ENCODE measurements at places on chromosomes 5 and 9.

GRCh38 chr5:127660047-127660733 lies 11.3 kb downstream of the CTXN3 start:
- DNase-seq, result no peak

- peak; percentile 43 for DNase-seq
These were observed at the start of gene PCDHB10 for GRCh38 chr5:141192110-141192725. TSS of gene PCDHB10 (plus strand) at chr5:141192353. CDS start at chr5:141192553, 200 bp downstream.

DNA sequence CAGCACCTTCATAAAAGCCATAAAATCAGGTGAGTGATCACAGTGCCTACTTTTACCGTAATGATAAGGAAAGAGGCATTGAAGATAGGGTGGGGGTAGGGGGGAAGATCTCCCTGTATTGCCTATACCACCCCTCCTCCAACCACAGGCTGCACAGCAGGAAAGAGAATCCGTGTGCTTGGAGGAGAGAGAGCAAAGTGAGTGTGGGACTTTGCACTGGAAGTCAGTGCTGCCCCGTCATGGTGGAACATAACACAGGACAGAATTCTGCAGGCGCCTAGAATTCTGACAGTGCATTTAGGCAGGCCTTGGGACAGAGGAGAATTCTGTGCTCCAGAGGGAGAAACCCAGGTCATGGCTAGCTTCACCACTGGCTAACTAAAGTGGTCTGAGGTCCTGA lies 3.5 kb upstream of the C5 start:
- DNase-seq, result no peak

DNA sequence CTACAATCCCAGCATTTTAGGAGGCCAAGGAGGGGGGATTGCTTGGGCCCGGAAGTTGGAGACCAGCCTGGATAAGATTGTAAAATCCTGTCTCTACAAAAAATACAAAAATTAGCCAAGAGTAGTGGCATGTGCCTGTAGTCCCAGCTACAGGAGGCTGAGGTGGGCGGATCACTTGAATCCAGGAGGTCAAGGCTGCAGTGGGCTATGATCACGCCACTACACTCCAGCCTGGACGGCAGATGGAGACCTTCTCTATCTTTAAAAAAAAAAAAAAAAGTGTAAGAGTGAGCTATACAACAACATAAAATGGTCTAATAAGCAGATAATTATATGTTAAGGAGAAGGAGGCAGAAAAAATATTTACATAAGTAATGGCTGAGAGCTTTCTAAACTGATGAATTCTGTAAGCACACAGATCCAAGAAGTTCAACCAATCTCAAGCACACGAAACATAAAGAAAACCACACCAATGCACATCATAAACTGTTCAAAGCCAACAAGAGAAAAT lies 23.0 kb downstream of the CDC14B start:
- DNase-seq, result no peak

DNA sequence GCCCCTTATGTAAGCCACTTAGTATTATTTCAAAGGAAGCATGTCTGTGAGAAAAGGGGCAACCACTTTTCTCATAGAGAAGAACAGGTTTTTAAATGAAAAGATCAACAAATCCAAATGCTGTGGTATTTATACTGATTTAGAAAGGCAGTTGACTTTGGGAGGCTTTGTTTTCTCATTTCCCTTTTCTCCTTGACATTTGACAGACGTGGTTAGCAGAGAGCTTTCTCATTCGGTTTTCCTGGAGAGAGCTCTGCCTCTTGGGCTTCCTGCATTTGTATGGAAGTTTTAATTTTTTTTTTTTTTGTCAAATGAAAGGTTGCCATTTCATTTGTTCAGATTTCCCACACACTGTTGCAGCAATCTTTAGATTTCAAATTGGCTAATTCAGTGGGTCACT lies 62.5 kb downstream of the EXOSC2 start:
- DNase-seq, result no peak

GRCh38 chr9:124652615-124653393 lies 118.3 kb downstream of the NR6A1 start:
- no peak for DNase-seq

DNA sequence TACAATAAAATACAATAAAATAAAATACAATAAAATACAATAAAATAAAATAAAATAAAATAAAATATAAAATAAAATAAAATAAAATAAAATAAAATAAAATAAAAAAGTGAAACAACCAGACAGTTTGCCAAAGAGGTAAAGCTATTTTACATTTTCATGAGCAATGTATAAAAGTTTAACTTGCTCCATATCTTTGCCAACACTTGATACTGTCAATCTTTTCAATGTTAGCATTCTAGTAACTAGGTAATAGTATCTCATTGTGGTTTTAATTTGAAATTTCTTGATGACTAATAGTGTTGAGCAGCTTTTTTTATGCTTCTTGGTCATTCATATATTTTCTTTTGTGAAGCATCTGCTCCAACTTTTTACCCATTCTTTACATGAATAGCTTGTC lies 17.3 kb downstream of the TTC33 start:
- DNase-seq, result no peak

DNA sequence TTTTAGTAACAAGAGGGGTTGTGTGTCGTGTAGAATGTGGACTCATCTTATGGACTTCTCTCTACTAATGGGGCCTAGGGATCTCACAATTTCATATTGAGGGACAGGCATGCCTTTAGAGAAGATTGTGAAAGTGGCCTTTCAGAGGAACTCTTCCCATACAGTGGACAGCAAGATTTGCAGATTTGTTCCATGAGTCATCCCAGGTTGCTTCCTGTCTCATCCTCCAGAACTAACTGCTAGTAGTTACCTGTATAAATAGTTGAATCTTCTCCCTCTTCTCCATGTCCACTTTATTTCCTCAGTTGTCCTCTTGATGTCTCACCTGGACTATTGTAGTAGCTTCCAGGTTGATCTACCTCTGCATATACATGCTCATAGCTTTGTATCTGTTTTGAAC lies 997.5 kb upstream of the CTNND2 start:
- no peak for DNase-seq

- DNase-seq, result no peak
These were observed 78.5 kb downstream of the SPTLC1 start for GRCh38 chr9:92036756-92037155.

DNA sequence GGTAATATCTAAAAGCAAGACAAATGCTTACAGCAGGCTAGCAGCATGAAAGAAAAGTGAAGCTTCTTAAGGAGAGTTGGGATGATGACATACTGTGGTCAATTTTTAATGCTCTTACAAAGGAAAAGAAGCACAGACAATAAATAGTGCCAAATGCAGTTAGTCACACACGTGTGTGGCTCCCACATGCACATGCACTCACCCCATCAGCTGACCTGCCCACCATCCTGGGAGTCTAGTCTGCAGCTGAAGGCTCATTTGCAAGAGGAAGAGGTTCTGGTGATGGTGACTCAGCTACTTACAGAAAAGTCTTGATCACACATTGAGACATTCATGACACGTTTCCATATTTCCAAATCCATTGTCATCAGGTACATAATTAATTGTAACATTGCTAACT lies 129.3 kb downstream of the MRPL36 start:
- no peak for DNase-seq

GRCh38 chr5:139451878-139452660 lies 10.5 kb downstream of the ECSCR start:
- no peak for DNase-seq

DNA sequence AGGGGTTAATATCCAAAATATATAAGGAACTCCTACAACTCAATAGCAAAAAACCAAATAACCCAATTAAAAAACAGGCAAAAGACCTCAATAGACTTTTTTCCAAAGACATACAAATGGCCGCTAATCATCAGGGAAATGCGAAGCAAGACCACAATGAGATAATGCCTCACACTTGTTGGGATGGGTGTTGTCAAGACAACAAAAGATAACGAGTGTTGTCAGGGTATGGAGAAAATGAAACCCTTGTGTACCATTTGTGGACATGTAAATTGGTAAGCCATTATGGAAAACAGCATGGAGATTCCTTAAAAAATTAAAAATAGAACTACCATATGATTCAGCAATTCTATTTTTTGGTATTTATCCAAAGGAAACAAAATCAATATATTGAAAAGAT lies 620.2 kb downstream of the ACTL7B start:
- no peak for DNase-seq

- DNase-seq, result no peak
These were observed 25.9 kb downstream of the CD14 start for GRCh38 chr5:140607031-140607430.

DNA sequence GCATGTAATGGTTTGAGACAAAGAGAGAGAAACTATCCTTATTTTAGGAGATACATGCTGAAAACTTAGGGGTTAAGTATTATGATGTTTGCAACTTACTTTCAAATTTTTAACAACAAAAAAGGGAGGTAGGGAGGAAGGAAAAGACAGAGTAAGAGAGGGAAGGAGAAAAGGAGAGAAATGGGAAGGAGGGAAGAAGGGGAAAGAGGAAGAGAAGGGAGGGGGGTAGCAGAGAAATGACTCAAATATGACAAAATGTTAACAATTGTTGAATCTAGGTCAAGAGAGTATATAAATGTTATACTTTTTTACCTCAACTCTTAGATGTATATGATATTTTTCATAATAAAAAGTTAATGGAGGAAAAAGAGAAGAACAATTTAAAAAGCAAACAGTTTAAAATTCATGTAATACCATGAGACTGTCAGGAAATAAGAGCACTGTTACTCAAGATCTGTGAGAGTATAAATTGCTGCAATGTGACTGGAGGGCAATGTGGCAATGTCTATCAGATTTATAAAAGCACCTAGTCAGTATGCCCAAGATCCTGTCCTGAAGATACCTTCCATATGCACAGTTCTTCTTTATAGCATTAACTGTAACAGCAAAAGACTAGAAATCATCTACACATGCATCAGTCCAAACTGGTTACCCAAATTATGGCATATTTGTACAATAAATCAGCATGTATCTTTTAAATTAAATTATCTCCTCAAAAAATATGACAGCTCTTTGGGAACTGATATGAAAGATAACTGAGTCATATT lies 16.3 kb downstream of the FBXW11 start:
- no peak for DNase-seq

DNA sequence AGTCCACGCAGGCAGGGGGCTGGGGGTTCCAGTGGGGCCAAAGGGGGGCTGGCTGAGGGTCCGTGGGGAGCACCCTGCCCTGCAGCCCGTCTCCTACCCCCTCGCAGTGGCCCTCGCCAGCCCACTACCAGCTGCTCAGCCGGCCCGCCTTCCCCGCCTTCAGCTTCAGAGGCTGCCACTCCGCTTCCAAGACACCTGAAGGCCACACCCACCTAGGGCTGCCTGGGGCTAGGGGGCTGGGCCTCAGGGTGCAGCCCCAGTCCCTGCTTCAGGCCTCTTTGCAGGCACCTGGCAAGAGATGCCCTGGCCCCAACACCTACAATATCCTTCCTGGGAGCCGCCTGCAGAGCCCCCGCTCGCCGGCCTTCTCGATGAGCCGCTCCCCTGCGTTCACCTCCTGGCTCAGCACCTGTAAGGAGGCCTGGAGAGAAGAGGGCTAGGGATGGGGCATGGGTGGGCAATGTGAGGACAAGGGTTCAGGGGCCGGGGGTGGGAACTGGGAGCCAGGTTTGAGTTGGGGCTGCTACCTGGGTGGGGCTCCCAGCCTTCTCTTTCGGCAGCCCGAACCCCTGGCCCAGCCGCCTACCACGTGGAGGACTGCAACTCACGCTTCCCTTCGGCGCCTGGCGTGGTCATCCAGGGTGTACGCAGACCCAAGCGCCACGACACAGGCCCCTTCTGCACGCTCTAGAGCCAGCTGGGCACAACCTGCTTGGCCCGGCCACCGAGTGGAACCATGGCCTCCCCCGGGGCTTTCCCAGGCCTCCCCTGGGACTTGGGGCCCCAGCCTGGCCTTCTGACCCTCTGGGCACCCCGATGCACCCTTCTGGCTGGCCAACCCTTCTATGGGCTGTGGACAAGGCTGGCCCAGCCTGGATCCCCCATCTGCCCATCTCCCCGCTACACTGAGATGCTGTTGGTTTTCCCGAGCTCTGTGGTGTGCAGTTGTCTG lies 1.7 kb downstream of the STPG3 start:
- no peak for DNase-seq

DNA sequence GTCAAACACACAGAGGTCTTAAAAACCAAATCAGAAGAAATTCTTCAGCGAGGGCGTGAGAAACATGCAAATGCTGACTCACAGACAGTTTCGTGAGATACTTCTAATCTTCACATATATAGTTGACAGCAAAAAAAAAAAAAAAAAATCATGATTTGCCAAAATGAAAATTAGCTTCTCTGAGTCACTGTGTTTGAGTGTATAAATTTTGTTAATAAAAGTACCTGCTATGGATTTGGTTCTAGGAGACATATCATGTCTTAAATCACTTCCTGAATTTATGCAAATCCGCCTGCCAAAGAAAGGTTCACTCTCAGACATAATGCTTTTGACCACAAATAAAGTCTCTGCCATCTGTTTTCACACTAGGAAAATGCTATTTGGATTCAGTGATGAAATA lies 114.3 kb downstream of the SLC1A3 start:
- DNase-seq, result no peak
